Dermis microvascular lymphatic vessel endothelial cell (primary cell): ENCODE measurements at places on chromosomes 1 and 21. TPM values are rescaled to one million over a fixed set of nuclear protein-coding genes. Genes with fewer than 3 reads are reported as not detected.

Gene ARHGEF2
- total RNA-seq: 69.4 and 75.9 TPM in 2 replicates

DNA sequence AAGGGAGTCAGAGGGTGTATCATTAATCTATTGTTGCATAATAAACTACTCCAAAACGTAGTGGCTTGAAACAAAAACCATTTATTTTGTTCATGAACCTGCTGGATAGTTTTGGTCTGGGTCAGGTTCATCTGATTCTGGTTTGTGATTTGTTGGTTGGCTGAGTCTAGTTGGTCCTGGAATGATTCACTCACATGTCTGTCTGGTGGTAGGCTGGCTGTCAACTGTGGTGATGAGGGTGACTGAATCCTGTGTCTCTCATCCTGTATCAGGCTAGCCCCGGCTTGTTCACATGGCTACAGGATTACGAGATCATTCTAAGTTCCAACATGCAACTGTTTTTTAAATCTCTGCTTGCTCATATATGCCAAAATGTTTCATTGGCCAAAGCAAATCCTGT is 22.5 kb upstream of the SIKE1 start:
- DNase-seq: no peak

GRCh38 chr1:223231011-223231572 is 88.0 kb upstream of the TLR5 start:
- DNase-seq: no peak

DNA sequence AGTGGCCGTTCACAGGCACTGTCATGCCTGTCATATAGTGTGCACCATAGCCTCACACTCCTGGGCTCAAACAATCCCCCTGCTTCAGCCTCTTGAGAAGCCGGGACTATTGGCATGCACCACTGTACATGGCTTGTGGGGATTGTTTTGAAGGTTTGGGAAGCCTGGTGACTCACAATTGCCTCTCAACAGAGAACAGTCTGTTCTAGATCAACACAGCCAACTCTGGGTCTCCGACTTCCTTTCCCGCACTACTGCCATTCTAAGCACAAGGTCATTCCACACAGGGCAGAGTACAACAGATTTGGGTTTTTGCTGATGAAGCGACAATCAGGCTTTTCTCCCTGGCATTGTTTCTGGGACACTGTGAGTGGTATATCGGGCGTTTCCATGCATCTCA is 15.5 kb upstream of the AHCTF1 start:
- peak; percentile 94 for DNase-seq

GRCh38 chr1:33126411-33127000 is 45.6 kb downstream of the AZIN2 start:
- no peak for DNase-seq

Gene LCE1E
- not detected in 2 replicates for total RNA-seq

- no peak for DNase-seq
Observed at GRCh38 chr1:22830041-22830566, 119.5 kb downstream of the EPHB2 start.

GRCh38 chr1:187621951-187622350 is 793.2 kb downstream of the PLA2G4A start:
- DNase-seq: peak; percentile 2

Gene ZMYND12
- 0.51 and 0.89 TPM in 2 replicates for total RNA-seq

Gene SAMD13
- total RNA-seq: 0.63 and 1.0 TPM in 2 replicates

Gene RHBDL2
- 0.13 TPM in 1 of 2 replicates, not detected in the other for total RNA-seq

Gene S100A11
- 17.1 and 23.1 TPM in 2 replicates for total RNA-seq

DNA sequence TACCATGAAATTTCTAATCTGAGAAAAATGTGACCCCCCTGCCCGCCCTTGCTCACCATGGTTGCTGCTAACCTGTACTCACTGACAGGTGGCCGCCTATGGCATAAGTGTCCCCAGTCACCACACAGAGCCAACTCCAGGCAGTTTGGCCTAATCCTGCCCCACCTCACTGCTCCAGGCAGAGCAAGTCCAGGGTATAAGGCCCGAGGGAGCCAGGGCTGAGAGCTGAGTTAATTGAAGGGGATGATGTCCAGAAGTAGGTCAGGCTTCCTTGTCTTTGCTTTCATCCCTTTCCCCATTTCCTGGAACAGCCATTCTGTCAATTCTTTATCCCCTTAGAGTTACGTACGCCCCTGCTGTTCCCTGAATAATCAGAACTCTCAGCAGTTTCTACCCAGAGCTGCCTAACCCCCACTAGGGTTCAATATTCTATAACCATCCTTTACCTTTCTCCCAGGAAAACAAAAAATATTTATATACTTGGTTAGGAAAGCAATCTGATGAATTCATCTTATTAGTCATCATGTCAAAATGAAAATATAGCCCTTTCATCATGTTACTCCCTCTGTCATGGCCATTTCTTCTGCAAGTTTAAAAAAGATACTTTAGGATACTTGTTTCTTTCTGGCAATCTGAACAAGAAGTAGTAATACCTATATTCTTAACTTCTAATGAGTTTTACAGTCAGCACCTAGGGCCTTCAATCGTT is 29.4 kb upstream of the CD101 start:
- no peak for DNase-seq

DNA sequence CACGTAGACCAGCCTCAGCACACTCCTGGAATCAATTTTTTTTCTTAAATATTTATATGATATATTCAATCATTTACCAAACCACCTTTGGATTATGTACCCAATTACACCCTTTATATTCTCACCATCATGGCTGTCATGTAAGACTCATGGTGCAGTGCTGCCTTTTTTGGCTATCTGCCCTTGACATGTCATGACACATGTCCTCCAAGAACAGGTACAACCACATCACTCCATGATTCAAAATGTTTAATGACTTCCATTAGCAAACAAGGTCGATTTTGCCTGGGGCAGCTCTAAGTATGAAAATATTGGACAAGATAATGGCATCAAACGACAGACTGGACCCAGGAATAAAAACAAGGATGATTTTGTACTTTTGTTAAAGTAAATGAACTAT is 861.1 kb upstream of the ADAMTS5 start:
- no peak for DNase-seq

GRCh38 chr1:84704872-84705417 is 14.7 kb upstream of the SSX2IP start:
- no peak for DNase-seq

Gene EVA1C
- total RNA-seq: 15.9 and 23.4 TPM in 2 replicates

DNA sequence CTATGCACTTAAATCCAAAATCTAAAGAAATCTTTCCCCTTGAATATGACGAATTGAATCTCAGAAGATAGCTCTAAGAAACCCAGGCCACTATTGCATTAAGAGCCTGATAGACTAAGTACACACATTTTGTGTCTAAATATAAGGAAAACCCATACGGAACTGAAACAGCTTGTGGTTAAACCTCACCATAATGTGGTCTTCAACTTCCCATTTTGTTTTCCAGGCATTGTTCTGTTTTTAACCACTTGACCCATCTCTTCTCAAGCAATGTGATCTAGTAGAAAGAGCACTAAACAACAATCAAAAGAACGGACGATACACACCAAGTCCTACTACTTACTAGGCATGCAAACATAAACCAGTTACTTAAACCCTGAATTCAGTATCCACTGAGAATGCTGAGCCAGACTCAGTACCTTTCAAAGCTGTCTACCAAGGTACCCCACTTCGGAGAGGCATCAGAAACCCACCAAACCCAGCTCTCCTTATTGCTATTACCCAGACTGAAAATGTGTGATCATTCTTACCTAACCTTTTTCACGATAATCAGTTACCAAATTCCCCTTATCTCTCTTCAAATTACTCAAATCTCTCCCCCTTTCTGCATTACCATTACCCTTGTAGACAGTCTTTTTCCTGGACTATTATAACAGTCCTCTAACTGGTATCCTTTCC is 12.8 kb downstream of the OTUD7B start:
- no peak for DNase-seq

DNA sequence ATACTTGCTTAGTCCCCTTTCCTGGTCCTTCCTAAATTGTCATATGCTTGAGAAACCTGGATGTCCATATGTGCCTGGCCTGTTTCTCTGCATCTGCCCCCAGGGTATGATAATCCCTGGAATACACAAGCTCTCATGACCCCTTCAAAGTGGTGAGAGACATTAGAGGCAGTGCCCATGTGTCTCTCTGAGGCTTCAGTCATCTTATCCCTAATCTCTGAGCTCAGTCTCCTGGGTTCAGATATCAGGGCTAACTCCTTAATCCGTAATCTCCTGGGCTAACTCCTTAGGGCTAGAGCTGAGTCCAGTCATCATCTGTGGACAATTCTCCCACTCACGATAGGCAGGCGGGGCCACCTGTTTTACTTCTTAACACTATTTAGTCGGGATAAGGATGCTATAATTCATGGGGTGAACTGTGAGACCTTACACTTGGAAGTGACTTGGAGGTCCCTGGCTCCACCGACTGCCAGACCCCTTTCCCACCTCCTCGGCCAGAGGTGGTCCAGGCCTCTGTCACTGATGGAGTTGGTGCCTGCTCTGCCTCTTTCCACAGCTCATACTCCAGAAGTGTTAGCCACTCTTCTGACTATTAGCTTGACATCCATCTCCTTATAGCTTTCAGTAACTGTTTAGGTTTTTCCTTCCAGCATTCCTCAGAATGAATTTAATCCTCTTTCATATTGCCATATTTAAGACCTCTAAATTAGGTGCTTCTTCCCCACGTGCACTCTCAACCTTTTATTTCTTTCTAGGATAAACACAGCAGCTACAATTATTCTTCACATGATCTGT is 22.7 kb downstream of the CCN1 start:
- no peak for DNase-seq

DNA sequence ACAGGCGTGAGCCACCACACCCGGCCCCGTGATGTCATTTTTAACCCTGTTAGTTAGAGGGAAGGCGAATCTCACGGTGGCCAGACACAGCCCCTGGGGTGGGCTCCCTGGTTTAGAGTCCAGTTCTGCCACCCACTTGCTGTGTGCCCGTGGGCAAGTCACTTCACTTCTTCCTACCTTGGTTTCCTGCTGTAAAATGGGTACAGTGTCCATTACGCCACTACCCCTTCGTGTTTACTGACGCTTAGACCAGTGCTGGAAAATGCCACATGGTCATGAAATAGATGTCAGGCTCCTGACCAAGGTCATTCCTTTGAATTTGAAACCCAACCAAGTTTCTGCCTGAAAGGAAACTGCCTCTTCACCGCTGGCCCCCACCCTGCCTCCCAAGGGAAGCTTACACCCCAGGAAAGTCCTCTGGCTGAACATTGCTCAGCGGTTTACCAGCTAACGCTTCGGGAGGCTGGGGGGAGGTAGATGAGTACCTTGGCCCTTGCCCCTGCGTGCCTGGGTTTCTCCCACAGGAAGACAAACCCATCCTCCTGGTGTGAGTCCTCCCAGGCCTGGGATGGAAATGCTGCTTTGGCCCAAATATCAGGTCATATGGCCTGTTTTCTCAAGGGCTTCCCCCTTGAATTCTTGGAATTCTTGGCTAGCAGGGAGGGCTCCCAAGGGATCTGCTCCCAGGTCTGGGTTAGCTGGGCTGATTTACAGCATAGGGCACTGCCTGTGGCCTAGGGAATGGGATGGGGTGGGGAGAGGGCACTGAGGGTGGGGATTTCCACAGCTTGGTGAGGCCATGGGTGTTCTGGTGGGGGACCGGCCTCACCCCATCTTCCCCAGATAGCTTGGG is 7.6 kb upstream of the AADACL4 start:
- DNase-seq: no peak

DNA sequence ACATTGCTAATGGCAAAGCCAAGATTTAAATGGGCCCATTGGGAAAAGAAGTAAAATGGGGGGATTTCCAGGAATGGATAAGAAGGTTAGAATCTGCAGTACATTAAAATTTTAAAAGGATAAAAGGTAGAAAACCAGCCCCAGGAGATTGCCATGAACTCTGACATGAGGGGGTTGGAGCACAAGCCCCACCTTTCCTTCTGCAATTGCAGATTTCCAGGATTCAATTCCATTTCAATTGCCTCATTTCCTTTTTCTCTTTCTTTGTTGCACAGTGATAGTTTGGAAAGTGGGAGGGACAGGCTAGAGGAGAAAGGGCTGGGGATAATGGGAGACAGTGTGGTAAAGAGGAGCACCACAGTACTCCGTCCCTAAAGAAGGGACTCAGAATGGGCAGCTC is 238.5 kb upstream of the RAB4A start:
- DNase-seq: peak; percentile 44

Gene KIF21B
- 1.9 and 3.4 TPM in 2 replicates for total RNA-seq

Gene DMBX1
- total RNA-seq: not detected in 2 replicates

DNA sequence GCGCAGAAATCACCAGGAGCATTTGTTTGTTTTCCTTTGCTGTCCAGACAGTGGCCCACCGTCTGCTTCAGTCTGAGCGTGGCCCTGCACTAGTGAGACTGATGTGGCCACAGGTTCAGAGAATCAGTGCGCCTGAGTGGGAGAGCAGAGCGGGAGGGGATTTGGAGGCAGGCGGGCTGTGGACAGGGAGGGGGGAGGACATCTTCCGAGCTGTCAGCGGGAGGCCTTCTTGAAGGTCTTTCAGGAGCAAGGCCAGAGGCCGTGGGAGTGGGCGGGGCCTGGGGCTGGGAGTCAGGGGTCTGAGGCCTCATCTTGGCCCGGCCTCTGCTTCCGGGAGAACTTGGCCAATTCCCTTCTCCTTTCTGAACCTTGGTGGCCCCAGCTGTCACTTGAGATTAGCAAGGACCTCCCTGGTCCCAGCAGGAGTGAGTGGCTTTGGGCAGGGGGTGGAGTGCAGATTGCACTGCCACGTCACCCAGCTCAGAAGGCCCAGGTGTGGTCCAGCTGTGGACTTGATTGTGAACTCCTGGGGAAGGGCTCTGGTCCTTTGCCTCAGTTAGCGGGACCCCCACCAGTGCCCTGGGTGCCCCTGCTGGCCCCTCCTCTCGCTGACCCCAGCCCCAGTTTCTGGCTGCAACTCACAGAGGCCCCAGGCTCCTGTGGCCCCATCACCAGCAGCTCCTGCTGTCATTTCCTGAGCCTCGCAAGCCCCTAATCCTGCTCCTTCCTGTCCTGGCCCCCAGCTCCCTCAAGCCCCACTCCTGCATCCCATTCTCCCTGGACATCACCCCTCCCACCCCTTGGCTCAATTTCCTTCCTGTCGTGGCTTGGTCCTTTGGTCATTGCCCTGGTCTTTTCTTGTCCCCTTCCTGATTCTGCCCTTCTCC is 8.4 kb downstream of the TNFRSF1B start:
- no peak for DNase-seq

- no peak for DNase-seq
Observed at GRCh38 chr1:246772686-246773085, 48.5 kb downstream of the SCCPDH start.

GRCh38 chr1:39854738-39855137 is 28.6 kb downstream of the TRIT1 start:
- no peak for DNase-seq

Gene ATP6V0B
- total RNA-seq: 111 and 125 TPM in 2 replicates

GRCh38 chr1:61056196-61056572 is 26.2 kb upstream of the NFIA start:
- DNase-seq: no peak

- no peak for DNase-seq
Observed at GRCh38 chr1:156268336-156268735, 14.3 kb downstream of the SMG5 start.

Gene ECM1
- under 0.01 TPM in 2 replicates for total RNA-seq

GRCh38 chr1:40067023-40067422 is 26.5 kb downstream of the CAP1 start:
- DNase-seq: no peak

Gene EPHB2
- 26.6 and 41.2 TPM in 2 replicates for total RNA-seq

Gene CXADR
- 48.3 and 75.1 TPM in 2 replicates for total RNA-seq

GRCh38 chr1:165787741-165788140 is 19.1 kb upstream of the TMCO1 start:
- no peak for DNase-seq
